ENCODE measurements at places on chromosomes 12 and 14. TPM values are rescaled to one million over a fixed set of nuclear protein-coding genes. Genes with fewer than 3 reads are reported as not detected.

- peaks cover 23% of the 10 kb centered on the region for H3K4me1 ChIP-seq
- no peaks in the 10 kb centered on the region for H3K27me3 ChIP-seq
- no peak for DNase-seq
- no peaks in the 10 kb centered on the region for H3K36me3 ChIP-seq
- H3K4me3 ChIP-seq, result no peak overlapping the region
Observed at GRCh38 chr14:35355981-35356841, 48.3 kb downstream of the NFKBIA start.

DNA sequence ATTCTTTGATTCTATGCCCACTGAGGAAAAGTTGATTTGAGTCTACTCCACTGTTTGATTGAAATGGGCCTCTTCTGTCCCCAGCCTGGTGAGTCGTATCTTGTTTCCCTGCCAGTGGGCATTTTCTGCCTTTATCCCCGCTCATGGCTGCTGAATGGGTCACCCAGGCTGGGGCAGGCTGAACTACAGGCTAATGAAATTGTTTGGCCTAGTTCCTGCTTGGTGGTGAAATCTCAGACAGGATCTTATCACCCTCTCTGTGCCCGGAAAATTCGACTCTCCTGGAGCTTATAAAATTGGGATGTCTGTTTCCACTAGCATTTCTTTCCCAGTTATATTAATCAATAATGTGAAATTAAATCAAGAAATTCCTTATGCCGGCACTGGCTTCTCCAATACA is 65.0 kb downstream of the CHST11 start:
- peaks cover 70% of the 10 kb centered on the region for H3K4me1 ChIP-seq
- H3K4me3 ChIP-seq, result no peak overlapping the region
- DNase-seq, result no peak
- H3K36me3 ChIP-seq, result peaks cover 25% of the 10 kb centered on the region

DNA sequence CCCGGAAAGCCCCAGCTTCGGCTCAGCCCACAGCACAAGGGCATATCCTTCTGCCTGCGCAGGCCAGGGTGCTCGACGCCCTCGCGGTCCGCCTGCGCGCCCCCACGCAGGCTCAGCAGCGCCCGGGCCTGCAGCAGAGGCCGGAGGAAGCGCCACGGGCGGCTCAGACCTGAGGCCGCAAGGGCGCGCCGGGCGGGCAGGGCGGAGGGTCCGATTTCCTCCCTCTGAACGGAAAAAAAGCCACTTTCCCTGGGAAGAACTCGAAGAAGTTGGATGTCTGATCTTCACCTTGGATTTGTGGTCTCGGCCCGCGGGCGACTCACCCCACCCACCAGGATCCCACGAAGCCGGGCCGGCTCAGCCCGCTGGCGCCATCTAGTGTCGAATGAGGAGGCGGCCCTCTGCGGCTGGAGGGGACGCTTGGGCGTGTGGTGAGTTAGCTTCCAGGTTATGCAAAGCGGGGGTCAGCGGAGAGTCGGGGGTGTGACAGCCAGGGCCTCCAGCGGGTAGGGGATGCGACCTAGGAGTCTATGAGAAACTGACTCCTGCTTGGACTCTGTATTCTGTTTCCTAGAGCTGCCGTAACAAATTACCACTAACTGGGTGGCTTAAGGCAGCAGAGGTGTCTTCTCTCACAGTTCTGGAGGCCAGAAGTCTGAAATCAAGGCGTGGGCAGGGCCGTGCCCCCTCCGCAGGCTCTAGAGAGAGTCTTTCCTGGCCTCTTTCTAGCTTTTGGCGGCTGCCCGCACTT is 40.0 kb upstream of the SRSF5 start:
- H3K27ac ChIP-seq, result peak overlapping the region; percentile 57
- peaks cover 9% of the 10 kb centered on the region for H3K27me3 ChIP-seq
- peak; percentile 91 for DNase-seq
- H3K36me3 ChIP-seq, result no peaks in the 10 kb centered on the region
- peaks cover 25% of the 10 kb centered on the region for H3K4me1 ChIP-seq

DNA sequence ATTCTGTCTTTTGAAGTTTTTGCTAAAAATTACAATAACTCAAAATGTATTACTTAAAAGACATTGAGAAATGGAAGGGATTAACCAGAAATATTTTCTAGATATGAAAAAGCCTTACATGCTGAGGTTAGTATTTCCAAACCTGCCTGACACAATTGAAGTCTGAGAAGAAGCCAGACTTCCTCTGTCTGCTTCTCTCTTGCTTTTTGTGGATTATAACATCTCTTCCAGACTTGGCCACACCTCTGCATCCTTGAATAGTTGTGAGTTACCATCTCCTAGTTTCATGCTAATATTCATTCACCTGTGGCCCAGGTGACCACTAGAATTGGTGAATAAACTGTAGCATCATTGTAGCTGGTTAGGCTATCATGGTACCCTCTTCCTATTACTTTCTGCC is 497.6 kb downstream of the SLC16A7 start:
- no peaks in the 10 kb centered on the region for H3K27me3 ChIP-seq
- no peak overlapping the region for H3K27ac ChIP-seq
- H3K4me1 ChIP-seq, result no peaks in the 10 kb centered on the region
- no peaks in the 10 kb centered on the region for H3K36me3 ChIP-seq

- H3K4me3 ChIP-seq, result peak overlapping the region; percentile 39
- no peaks in the 10 kb centered on the region for H3K36me3 ChIP-seq
- H3K4me1 ChIP-seq, result peaks cover 23% of the 10 kb centered on the region
- no peak for DNase-seq
- peak overlapping the region; percentile 46 for H3K27ac ChIP-seq
Observed at GRCh38 chr12:120678572-120678971, 8.4 kb upstream of the MLEC start.

DNA sequence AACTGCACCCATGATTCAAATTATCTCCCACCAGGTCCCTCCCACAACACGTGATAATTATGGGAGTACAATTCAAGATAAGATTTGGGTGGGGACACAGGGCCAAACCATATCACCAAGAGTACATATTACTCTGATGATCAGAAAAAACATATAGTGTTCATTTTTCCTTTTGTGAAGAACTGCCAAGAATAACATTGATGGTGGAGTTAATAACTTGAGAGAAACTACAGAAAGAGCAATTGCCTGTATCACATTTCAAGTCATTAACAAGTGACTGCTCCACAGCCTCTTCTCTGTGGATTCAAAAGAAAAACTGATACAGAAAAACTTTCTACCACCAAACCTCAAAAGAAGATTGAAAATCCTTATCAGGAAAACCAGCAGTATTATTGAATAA is 34.7 kb downstream of the GRIP1 start:
- no peak for DNase-seq
- no peak overlapping the region for H3K27ac ChIP-seq
- no peak overlapping the region for H3K4me3 ChIP-seq
- H3K27me3 ChIP-seq, result peaks cover 5% of the 10 kb centered on the region

DNA sequence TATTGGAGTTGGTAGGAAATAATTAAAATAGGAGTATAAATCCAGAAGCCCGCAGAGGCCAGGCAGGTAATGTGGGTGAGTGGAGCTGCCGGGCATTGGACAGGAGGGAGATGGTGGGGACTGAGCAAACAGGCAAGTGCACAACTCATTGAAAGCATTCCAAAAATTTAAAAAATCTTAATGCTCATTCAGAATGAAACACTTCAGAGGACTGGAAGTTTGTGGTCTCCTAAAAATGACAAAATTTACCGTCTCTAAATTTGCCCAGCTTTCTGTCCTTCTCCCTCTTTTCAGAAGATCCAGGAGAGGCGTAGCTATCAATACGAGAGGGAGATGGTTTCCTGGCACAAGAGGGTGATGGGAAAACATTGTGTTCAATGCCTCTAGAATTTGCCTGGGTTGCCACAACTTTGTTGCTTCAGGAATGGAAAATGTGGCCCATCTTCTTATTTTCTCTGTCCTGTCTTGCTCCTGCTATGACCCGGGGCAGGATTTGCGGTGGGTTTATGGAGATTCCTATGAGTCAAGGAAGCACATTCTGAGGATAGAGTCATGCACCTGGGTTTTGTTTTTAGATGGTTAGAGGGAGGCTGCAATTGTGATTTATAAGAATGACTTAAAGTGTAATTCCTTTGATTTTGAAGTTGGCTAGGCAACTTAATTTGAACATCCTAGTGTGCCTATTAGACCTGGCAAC is 72.2 kb downstream of the BORCS5 start:
- peaks cover 27% of the 10 kb centered on the region for H3K36me3 ChIP-seq
- H3K27ac ChIP-seq, result no peak overlapping the region
- H3K4me1 ChIP-seq, result peaks cover 16% of the 10 kb centered on the region
- no peak overlapping the region for H3K4me3 ChIP-seq

GRCh38 chr14:72651081-72651480 is 242.8 kb downstream of the DPF3 start:
- no peak overlapping the region for H3K27ac ChIP-seq
- DNase-seq, result no peak
- no peaks in the 10 kb centered on the region for H3K36me3 ChIP-seq
- H3K4me3 ChIP-seq, result no peak overlapping the region

DNA sequence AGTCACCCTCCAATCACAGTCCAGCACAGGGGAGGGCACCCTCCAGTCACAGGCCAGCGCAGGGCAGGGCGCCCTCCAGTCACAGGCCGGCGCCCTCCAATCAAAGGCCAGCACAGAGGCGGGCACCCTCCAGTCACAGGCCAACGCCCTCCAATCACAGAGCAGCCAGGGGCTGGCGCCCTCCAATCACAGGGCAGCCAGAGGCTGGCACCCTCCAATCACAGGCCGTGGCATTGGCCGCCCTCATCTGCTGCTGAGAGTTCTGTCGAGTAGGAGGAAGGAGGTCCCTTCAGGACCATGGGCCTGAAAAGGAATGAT is 26.6 kb downstream of the DDX51 start:
- no peak overlapping the region for H3K4me3 ChIP-seq
- no peaks in the 10 kb centered on the region for H3K4me1 ChIP-seq
- H3K27me3 ChIP-seq, result no peaks in the 10 kb centered on the region
- no peak for DNase-seq

GRCh38 chr14:92625213-92625612 is 111.6 kb downstream of the RIN3 start:
- no peak overlapping the region for H3K27ac ChIP-seq
- H3K36me3 ChIP-seq, result peaks cover 80% of the 10 kb centered on the region
- H3K4me1 ChIP-seq, result no peaks in the 10 kb centered on the region
- H3K4me3 ChIP-seq, result no peak overlapping the region
- DNase-seq, result no peak
- H3K27me3 ChIP-seq, result no peaks in the 10 kb centered on the region

DNA sequence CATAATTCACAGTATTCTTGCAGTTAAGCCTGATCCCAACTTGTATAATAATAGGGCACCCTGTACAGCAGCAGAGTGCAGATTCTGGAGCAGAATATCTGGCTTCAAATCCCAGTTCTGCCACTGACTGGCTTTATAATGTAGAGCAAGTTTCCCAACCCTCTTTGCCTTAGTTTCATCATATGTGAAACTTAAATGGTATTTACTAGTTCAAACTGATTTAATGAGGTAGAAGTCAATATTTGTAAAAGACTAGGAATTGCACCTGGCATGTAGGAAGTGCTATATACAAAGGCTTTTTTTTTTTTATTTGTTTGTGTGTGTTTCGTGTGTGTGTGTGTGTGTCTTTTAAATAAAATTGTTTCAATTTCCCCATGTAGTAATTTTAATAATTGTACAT is 125.9 kb downstream of the CCER1 start:
- no peak overlapping the region for H3K27ac ChIP-seq
- no peaks in the 10 kb centered on the region for H3K27me3 ChIP-seq
- no peaks in the 10 kb centered on the region for H3K4me1 ChIP-seq
- no peak overlapping the region for H3K4me3 ChIP-seq
- no peaks in the 10 kb centered on the region for H3K36me3 ChIP-seq
- no peak for DNase-seq

DNA sequence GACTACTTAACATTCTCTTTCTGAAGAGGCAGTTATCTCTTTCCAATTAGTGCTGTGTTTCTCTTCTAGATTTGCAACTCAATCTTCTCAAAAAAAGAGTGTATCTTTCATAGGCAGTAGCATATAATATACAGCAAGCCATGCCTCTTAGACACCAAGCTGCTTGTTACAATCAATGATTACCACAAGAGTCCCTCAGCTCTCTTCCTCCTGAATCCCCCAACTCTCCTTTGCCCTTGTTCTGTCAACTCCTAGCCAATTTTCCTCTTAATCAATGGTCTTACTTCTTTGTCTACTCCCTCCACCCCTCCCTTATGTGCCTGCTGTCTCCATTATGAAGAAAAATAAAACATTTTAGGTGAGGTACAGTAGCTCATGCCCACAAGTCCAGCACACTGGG is 2.6 kb downstream of the TMTC1 start:
- H3K4me3 ChIP-seq, result no peak overlapping the region
- no peak for DNase-seq
- no peak overlapping the region for H3K27ac ChIP-seq

- DNase-seq, result no peak
- peaks cover 7% of the 10 kb centered on the region for H3K4me1 ChIP-seq
- no peaks in the 10 kb centered on the region for H3K36me3 ChIP-seq
- H3K27ac ChIP-seq, result no peak overlapping the region
Observed at GRCh38 chr12:94139816-94140215, 8.6 kb upstream of the PLXNC1 start.

- no peaks in the 10 kb centered on the region for H3K36me3 ChIP-seq
- H3K4me3 ChIP-seq, result peak overlapping the region; percentile 37
- H3K4me1 ChIP-seq, result peaks cover 32% of the 10 kb centered on the region
- H3K27me3 ChIP-seq, result peaks cover 2% of the 10 kb centered on the region
Observed at GRCh38 chr14:95267306-95267705, 52.4 kb downstream of the CLMN start.

DNA sequence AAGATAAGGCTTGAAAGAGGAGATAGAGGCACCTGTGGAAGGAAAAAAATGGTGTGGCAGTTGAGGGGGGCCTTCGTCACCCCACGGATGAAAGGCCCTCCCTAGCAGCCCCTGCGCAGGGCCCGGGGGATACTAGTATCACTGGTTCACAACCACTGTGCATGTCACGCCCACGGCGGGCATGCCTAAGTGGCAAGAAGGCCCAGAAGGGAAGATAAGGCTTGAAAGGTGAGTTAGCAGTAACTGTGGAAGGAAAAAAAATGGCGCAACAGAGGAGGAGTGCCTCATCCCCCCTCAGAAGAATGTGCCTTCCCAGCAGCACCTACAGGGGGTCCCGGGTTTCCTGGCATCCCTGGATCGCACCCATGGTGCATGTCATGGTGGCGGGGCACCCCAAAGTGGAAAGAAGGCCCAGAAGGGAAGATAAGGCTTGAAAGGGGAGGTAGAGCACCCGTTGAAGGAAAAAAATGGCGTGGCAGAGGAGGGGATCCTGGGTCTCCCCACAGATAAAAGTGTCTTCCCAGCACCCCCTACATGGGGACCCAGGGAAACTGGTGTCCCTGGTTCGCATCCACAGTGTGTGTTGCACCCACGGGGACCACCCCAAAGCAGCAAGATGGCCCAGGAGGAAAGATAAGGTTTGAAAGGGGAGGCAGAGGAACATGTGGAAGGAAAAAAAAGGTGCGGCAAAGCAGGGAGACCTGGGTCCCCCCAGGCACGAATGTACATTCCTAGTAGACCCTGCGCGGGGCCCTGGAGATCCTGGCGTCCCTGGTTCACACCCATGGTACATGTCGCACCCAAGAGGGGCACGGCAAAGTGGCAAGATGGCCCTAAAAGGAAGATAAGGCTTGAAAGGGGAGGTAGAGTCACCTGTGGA is 279.2 kb downstream of the ALG10 start:
- H3K27ac ChIP-seq, result no peak overlapping the region
- H3K4me1 ChIP-seq, result no peaks in the 10 kb centered on the region

The GALNT16 gene
- total RNA-seq, result not detected

The TSPAN19 gene
- not detected for total RNA-seq

The WNT1 gene
- total RNA-seq, result 2.0 TPM

The MUCL1 gene
- not detected for total RNA-seq

The KRT3 gene
- not detected for total RNA-seq

The LRFN5 gene
- not detected for total RNA-seq

The CEBPE gene
- total RNA-seq, result 1.8 TPM
